ENCODE measurements at places on chromosomes 13 and 19.

DNA sequence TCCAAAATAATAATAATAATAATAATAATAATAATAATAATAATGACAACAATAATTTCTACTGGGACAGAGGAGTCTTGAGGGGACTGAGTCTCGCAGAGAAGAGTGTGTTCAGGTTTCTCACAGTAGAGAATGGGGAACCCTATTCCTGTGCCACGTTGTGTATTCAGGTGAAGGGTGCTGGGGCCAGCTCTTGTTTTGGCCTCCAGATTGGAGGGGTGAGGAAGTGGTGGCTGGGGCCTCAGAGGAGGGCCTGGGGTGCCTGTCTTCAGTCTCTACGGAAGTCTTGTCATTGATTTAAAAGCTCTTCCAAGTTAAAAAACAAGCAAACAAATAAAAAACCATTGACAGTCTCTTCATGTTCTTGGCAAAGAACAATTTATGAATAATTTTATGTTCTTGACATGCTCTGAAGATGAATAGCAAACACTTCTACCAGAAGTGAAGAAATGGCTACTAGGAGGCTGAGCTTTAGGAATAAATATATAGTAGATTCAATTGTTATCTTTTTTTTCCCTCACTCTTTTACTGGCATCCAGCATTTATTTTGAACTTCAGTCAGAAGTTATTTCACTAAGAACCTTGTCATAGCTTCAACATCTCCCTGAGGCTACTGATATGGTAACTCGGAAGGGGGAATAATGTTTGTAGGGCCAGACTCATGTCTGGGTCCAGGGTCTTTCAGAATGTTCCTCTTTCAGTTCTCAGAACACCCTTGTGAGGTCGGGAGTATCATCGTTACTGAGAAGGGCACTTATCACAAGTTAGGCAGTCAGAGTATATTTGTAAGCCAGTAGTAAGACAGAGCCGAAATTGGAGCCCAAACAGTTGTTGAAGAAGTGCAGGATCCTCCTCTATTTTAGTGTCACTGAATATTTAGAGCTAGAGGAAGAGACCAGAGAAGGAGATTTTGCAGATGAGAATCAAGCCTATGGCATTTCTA, 13.1 kb downstream of the LRCH1 start:
- DNase-seq: no peak

GRCh38 chr13:51396352-51396751, 56.5 kb downstream of the INTS6 start:
- DNase-seq: no peak

DNA sequence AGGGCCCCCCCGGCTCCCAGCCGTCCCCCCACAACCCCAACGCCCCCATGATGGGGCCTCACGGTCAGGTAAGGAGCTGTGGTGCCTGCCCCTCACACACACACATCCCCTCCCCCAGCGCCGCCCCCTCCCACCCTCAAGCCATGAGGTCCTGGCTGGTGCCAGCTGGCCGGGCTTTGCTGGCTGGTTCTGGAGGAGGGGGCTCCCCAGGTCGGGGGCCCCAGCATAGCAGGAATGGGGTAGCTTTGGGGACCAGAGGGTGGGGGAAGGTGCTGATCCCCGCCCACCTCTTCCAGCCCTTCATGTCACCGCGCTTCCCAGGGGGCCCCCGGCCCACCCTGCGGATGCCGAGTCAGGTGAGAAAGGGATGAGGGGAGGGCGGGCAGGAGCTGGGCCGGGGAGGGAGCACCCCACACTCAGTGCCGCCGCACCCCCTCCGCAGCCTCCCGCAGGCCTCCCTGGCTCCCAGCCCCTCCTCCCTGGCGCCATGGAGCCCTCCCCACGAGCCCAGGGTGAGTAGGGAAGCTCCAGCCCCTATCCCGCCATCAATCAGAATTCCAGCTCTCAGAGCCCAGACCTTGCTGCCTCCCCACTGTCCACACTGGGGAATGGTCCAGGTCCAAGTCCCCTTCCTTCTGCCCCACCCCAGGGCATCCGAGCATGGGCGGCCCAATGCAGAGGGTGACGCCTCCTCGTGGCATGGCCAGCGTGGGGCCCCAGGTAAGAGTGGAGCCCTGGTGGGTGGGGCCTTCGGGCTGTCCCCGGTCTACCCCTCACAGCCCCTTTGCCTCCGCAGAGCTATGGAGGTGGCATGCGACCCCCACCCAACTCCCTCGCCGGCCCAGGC, 6.4 kb downstream of the ISYNA1 start:
- no peak for DNase-seq

- DNase-seq: no peak
Measured at GRCh38 chr19:28437390-28438346, 775.3 kb downstream of the UQCRFS1 start.

DNA sequence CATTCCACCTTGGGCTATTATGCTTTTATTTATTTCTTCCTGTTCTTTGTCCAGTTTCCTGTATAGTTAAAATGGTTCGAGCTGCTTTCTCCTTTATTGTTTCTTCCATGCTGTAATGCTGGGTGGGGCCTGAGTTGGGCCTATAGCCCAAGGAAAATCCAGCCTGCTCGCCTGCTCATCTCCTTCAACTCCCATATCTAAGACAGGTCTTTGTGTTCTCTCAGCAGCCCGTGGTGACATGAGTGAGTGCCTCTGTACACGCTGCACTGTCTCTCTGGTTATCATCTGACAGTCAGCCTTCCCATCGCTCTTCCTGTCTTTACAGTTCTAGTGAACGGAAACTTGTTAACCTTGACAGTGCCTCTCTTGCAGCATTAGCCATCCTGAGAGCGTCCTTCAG, 221.9 kb upstream of the SLC10A2 start:
- DNase-seq: no peak

- DNase-seq: no peak
Measured at GRCh38 chr19:15913830-15914229, 16.0 kb upstream of the CYP4F2 start.

GRCh38 chr19:47065242-47065641, 16.8 kb upstream of the TMEM160 start:
- no peak for DNase-seq

- no peak for DNase-seq
Measured at GRCh38 chr19:35592226-35592625, 6.3 kb downstream of the PMIS2 start.

DNA sequence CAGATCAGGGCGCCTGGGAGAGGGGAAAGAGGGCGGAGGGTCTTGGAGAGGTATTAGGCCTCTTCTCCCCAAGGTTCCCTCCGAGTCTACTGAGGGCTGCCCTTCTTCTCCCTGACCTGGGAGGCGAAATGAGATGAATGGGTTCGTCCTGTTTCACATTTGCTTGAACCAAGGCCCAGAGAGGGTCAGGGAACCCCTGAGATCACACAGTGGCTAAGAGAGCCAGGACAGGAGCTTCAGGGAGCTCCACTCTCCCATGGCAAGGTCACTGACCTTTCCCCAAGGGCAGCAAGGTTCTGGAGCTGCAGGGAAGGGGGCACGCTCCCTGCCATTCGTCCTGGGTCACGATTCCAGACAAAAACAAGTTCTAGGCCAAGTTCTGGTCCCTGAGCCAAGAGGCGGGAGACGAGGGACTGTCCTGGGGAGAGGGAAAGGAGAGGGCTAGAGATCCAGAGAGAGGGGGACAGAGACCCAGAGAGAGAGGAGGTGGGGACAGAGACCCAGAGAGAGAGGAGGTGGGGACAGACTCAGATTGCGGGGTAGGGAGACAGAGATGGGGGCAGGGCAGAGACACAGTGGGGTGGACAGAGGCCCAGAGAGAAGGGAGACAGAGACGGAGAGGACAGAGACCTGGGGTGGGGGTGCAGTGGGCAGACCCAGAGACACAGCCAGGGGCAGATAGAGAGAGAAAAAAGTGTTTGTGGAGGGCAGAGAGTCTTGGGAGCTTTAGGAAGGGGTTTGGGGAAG, 541 bp downstream of the ASPDH start:
- DNase-seq: no peak

DNA sequence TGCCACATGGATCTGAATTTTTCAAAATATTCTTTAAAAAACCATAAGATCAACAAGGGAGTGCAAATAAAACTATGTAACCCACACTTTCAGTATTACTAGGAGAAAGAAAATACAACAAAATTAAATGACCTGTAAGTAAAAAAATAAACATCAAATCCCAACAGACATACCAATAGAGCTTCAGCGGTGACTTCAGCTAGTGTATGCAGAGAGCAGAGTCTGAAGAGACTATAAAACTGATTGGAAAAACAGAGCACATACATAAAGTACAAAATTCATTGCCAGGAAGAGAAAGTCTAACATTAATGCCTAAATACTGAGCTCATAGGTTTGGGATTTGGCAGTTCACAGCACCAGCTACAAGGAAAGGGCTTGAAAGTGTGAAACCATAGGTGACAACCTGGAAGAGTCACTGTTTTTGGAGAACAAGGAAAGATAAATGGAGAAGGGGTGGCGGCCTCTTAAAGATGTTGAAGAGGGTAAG, 291.1 kb downstream of the LMO7 start:
- DNase-seq: no peak

DNA sequence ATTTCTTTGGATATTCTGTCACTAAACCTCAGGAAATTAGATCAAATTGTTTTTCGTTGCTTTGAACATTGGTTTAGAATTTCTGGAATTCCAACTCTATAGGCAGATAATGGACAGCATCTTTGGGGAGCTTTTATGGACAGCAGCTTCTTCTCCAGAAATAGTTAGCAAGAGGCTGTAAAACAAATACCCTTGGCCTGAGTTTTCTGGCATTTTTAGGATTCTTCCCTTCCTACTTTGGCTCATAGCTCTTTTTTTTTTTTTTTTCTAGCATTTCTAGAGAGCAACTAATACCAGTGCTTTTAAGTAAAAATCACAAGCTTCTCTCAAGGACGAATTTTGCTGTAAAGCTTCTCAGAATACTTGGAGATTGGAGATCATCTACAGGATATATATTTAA, 169.8 kb upstream of the SPRY2 start:
- DNase-seq: no peak

DNA sequence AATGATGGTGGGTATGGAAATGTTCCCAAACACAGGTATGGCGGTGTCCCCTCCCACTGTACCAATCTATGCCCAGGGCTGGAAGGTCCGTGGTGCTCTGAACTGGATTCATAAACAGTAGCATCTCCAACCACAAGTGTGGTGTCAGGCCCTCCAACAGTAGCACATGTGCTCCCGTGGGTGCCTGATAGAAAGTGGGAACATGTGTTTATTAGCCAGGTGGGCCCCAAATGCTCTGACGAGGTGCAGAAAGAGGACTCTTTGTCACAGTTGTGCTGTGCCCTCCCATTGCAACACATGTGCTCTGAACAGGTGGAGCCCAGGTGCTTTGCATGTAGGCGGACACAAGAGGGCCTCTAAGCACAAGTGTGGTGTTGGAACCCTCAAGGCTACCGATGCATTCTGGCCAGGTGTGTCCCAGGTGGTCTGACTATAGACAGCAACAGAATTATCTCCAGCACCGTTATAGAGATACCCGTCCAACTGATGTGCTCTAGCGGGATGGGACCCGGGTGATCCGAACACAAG, 75.4 kb upstream of the ZNF30 start:
- no peak for DNase-seq

GRCh38 chr13:58207501-58207900, 576.0 kb downstream of the PCDH17 start:
- no peak for DNase-seq

DNA sequence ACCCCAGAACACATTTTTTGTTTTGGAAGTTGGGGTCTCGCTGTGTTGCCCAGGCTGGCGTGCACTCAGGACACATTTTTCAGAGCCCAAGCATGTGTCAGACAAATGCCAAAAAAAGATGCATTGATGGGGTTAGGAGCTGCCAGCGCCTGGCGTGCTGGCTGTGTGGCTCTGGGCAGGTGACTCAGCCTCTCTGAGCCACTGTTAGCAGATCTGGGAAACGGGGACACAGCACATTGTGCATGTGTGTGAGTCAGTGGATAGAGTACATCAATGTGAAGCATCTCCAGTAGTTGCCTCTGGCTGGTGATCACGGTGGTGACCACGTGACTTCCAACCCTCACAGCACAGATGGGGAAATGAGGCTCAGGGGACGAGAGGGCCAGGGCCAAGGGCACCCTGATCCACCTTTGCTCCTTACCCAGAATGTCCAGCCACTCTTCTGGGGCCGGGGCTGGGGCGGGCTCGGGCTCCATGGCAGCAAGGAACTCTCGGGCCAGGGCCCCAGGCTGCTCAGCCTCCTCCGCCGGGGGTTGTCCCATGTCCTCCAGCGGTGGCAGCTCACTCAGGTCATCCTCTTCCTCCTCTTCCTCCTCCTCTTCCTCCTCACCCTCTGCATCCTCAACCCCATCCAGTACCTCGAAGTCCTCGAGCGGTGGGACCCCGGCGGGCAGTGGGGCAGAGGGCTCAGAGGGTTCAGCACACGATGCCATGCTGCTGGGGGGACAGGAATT, 1.9 kb downstream of the FKBP8 start:
- no peak for DNase-seq

- DNase-seq: peak; percentile 41
Measured at GRCh38 chr13:95185851-95186250, 115.4 kb downstream of the ABCC4 start.

- DNase-seq: no peak
Measured at GRCh38 chr13:76385586-76385985, 500.6 kb downstream of the KCTD12 start.

DNA sequence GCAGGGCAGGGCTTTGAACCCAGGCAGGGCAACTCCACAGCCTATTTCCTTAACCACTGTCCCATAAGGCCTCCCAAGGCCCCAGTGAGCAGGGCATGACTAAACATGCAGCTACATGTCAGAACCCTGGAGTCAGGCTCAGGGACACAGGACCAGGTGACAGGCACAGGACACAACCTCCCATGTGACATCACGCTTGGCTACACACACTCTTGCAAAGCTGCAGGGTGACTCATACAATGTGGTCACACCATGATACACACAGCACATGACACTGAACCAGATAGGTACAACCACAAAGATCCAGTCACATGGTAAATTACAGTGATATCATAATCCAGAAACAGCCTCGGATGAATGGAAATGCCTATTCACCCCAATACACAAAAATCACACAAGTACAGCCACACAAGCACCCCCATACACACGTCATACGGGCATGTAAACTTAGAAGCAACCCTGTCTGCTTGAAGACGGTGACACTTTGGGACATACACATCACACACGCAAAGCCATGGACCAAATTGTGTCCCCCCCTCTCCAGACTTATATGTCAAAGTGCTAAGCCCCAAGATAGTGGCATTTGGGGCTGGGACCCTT, 14.5 kb downstream of the KLK4 start:
- DNase-seq: no peak

- DNase-seq: no peak
Measured at GRCh38 chr19:4579389-4579788, 19.9 kb upstream of the SEMA6B start.

GRCh38 chr19:42170715-42171114, 38.5 kb upstream of the POU2F2 start:
- no peak for DNase-seq

DNA sequence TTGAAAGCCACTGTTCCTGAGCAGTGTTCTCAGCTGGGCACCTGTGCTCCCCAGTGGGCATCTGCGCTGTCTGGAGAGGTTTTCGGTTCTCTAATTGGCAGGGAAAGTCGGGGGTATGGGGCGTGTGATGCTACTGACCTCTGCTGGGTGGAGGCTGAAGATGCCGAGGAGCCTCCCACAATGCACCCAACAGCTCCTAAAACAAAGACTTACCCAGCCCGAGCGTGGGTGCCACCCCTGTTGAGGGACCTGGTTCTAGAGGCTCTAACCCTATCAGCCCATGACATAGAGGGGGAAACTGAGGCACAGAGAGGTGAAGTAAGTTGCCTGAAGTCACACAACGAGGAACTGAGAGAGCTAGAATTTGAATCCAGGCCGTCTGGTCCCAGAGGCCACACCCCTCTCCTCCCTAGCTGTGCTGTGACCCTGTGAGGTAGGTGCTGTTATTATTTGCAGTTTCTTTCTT, 2.3 kb downstream of the SPACA4 start:
- DNase-seq: peak; percentile 49

GRCh38 chr19:1417681-1418495, 10.5 kb downstream of the DAZAP1 start:
- no peak for DNase-seq

- DNase-seq: no peak
Measured at GRCh38 chr19:48568345-48568886, 16.4 kb downstream of the SULT2B1 start.
